ENCODE measurements at places on chromosomes 5 and 9.

GRCh38 chr5:160792732-160793529 is 59.1 kb downstream of the ATP10B start:
- DNase-seq = no peak

DNA sequence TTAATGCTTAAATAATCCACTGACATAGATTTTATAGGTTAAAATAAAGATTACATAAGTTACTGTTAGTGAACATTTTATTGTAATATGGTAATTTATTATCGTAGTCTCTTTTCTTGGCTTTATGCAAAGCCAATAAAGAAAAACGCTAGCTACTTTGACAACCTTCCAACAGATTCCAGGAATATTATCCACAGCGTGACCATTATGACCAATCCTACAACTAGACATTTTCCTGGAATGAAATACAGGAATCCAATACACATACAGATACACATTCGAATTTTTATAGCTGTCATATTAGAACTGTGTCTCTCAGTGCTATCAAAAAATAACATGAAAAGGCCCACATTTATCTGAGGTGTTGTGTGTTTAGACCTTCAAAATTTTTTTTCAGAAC is 13.1 kb downstream of the RPS23 start:
- no peak for DNase-seq

GRCh38 chr9:35105571-35106342 is 2.8 kb upstream of the STOML2 start:
- no peak for DNase-seq

- DNase-seq = no peak
Observed at GRCh38 chr9:10855847-10856246, 243.0 kb upstream of the PTPRD start.
